ENCODE measurements at places on chromosomes 6 and 20. TPM values are rescaled to one million over a fixed set of nuclear protein-coding genes. Genes with fewer than 3 reads are reported as not detected.

GSTA3 gene
- total RNA-seq: not detected

DNA sequence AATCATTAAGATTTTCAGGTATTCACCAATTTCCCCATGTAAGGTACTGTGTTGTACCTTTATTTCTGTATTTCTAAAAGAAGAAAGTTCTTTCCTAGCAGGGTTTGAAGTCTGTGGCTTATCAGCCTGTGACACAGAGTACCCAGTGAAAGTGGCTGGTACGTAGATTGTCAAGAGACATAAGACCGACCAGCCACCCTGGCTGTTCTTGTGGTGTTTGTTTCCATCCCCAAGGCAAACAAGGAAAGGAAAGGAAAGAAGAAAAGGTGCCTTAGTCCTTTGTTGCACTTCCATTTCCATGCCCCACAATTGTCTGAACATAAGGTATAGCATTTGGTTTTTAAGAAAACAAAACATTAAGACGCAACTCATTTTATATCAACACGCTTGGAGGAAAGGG is 40.6 kb upstream of the SMIM28 start:
- no peak for DNase-seq

GRCh38 chr6:12012558-12013306 is 620 bp downstream of the HIVEP1 start:
- DNase-seq: peak; percentile 54

GRCh38 chr6:10759884-10760329 is 12.3 kb downstream of the TMEM14B start:
- peak; percentile 30 for DNase-seq

DNA sequence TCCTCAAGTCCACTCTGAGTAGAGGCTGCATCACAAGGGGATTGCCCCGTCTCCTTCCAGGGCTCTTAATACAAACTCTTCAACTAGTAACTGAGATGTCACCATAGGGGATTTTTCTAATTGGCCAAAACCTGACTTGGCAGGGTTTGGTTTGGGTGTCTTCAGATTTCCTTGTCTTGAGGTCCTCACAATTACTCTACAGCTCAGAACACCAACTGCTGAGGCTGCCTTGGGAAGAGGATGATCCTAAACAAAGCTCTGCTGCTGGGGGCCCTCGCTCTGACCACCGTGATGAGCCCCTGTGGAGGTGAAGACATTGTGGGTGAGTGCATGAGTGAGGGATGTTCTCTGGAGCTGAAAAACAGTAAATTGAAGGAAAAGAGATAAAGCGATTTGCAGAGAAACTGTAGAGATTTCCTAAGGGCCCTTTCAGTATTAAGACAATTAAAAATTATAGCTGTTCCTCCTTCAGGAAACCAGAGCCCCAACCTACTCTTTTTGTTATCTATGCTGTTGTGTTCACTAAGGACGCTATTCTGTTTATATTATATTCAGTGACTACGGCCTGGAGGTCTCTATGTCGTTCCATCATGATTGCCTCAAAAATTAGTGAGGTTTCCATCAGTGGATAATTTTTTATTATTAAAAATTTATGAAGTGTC is at the start of gene HLA-DQA1:
TSS of gene HLA-DQA1 (plus strand) at position 188 of the 662 bp plus-strand sequence. CDS start at position 241, 53 bp downstream.
- peak; percentile 25 for DNase-seq

TULP4 gene
- total RNA-seq: 93.0 TPM

SLC35D3 gene
- total RNA-seq: not detected

PET117 gene
- total RNA-seq: 21.8 TPM

HLA-DRA gene
- 375 TPM for total RNA-seq

MYMX gene
- 0.26 TPM for total RNA-seq
